ENCODE measurements at places on chromosomes 12 and 14.

GRCh38 chr12:113478351-113479011 lies 6.8 kb upstream of the LHX5 start:
- DNase-seq, result no peak

GRCh38 chr12:124921200-124922031 lies 7.0 kb upstream of the UBC start:
- peak; percentile 82 for DNase-seq

GRCh38 chr12:71641390-71641789 lies 22.3 kb downstream of the ZFC3H1 start:
- no peak for DNase-seq

DNA sequence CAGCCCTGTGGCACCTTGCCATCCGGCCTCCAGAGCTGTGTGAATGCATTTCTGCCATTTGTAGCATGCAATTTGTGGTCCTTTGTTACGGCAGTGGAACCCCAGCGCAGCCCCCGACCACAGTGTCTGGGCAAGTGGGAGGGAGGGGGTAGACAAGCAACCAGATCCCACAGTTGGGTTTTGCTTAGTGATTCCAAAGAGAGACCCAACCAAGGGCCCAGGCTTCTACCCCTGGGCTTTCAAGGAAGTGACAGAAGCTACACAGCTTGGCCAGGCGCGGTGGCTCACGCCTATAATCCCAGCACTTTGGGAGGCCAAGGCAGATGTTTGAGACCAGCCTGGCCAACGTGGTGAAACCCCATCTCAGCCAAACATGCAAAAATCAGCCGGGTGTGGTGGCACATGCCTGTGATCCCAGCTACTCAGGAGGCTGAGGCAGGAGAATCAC lies 17.8 kb downstream of the ZBTB42 start:
- DNase-seq, result no peak

GRCh38 chr14:51424561-51425251 lies 184.7 kb downstream of the TMX1 start:
- DNase-seq, result no peak

DNA sequence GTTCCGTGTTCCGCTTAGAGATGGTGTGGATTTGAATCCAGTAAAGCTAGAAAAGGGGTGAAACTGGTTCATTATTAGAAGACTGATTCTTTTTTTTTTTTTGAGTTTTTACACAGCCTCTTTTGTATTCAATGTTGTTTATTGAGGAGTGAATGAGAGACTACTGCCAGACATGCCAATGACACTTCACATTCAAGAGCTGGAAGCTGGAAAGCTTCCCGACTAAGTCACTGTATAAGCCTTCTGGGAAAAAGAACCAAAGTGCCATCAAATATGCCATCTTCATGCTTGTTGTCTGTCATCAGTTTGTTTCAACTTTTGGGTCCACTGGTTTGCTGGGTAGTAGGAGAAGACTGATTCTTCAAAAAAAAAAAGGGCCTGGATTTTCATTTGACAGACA lies 164.8 kb downstream of the ATP23 start:
- no peak for DNase-seq

DNA sequence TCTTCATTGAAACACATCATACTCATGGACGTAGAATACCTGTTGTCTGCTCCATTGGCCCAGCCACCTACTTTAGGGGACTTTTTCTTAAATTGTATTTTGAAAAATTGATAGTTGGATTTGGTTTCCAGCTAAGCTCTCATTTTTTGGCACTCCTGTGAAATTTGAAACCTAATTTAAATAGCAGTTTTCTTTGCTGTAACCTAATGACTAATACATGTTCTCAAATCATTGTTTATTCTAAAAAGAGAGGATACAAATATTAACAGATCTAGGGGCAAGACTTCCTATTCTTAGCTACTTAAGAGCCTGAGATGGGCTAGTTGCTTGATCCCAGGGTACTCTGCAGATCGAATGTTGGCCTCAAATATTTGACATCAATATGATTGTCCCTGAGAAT lies 78.9 kb downstream of the PLEKHA5 start:
- DNase-seq, result no peak

GRCh38 chr12:121110211-121110940 lies 22.3 kb upstream of the P2RX7 start:
- peak; percentile 69 for DNase-seq

DNA sequence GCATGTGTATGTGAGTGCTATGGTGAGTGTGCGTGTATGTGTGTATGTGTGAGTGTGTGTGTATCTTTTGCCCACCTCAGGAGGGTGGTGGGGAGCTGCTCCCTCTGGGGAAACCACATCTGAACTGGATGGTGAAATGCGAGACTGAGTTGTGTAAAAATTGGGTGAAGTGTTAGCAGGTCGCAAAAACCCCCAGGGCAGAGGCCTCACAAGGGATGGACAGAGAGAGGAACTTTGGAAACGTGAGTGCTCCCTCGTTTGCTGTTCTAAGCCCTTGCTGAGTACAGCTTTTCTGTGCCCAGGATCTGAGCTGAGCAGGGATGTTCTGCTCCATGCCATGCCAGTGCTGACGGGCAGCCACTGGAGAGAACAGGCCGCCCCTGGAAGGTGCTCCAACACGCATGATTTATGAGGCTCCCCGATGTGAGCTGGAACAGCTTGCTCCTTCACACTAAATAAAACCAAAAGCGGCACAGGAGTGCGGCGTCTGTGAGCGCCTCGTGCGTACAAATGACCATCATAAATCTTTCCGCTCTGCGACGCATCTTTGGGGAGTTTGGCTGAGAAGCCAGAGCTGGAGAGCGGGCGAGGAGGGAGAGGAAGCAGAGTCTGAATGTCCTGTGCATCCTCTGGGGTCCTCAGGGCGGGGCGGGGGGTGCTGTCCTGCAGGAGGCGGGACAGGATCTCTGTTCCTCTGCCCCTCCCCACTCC lies 14.1 kb upstream of the GALNT9 start:
- DNase-seq, result no peak

- DNase-seq, result peak; percentile 26
Observed at GRCh38 chr12:68290126-68290525, 36.7 kb upstream of the IL22 start.

DNA sequence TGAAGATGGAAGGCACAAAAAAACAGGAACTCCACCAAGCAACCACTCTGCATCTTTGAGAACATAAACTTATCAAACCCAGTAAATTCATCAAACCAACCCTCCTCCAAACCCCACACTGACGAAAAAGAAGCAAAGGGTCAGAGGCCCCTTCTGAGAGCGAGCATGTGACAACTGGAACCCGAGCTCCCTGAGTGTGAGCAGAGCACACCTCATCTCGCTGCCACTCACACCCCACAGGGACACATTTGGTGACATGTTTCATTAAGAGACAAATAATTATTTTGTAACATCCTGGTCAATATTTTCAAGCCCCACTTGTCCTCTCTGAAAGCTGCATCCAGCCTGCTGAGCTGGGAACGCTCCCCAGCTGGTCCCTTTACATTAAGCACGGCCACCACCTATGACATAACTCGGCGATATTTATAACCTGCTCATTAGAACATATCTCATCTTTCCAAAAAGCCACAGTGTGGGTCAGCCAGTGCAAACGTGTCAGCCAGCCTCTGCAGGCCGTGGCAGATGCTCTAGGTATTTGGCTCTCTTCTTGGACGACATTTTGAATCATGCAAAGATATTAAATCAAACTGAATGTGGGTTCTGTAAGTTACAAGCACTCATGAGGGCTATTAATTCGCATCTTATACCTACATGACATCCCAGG lies 120.1 kb downstream of the TTC7B start:
- DNase-seq, result no peak

DNA sequence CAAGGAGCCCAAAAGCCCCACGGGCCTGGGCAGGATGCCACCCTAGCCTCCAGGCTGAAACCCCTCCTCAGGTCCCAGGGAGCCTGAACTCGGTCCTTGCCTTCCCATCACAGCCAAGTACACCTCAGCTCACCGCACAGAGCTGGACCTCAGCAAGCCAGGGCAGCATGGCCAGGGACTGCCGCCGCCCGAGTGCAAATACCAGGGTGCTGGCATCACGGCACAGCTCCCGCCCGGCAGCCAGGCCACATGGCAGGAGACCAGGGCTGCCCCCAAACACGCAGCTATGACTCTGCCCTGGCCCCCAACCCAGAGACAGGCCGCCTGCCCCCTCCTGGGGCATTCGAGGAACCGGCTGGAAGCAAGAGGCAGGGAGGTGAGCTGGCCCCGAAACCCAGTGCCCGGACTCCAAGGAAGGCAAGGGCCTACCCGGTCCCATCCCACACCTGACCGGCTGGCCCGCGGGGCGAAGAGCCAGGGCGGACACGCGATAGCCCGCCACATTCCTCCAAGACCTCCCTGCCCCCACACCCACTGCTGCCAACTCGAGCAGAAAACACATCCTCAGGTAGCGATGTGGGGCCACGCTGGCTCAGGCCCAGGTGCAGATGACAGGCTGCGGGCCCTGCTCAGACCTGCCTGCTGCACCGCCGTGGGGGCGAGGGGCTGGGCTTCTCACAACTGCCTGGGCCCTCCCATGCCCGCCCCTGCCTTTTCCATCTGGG lies 2.7 kb downstream of the JAG2 start:
- no peak for DNase-seq

GRCh38 chr12:857611-858010 lies 91.9 kb downstream of the RAD52 start:
- no peak for DNase-seq

GRCh38 chr12:65164244-65164643 lies 5.1 kb upstream of the LEMD3 start:
- DNase-seq, result no peak

GRCh38 chr14:104822821-104823615 lies 22.1 kb downstream of the ZBTB42 start:
- DNase-seq, result no peak

GRCh38 chr14:106459971-106460730 lies 933.8 kb downstream of the TMEM121 start:
- DNase-seq, result peak; percentile 81

GRCh38 chr12:94839347-94839746 lies 164.2 kb downstream of the NDUFA12 start:
- no peak for DNase-seq

DNA sequence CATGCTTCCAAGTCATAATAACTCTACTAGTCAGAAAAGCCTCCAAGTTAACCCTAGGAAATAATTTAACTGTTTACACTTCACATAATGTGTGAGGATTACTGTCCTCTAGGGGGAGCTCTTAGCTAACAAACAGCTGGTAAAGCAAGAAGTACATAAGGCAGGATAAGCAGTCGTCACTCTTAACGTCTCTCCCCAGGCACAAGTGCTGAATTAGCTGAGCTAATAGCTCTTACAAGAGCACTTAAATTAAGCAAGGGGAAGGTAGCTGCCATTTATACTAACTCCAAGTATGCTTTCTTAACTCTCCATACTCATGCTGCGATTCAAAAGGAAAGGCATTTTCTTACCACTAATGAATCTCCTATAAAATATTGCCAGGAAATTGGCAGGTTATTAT lies 79.3 kb upstream of the TSPAN11 start:
- peak; percentile 5 for DNase-seq

DNA sequence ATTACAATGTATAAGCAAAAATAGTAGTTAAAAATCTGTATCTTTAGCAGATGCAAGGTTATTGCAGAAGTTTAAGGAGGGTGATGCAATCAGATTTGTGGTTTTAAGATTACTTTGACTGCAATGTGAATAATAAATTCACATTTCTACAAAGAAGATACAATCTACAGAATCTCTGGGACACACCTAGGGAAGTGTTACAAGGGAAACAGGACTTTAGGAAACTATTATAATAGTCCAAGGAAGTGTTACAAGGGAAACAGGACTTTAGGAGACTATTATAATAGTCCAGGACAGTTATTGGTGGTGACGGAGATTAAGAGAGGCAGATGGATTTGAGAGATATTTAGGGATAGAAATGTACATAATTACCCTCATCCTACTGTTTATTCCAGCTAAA lies 154.4 kb upstream of the GARIN6 start:
- no peak for DNase-seq

DNA sequence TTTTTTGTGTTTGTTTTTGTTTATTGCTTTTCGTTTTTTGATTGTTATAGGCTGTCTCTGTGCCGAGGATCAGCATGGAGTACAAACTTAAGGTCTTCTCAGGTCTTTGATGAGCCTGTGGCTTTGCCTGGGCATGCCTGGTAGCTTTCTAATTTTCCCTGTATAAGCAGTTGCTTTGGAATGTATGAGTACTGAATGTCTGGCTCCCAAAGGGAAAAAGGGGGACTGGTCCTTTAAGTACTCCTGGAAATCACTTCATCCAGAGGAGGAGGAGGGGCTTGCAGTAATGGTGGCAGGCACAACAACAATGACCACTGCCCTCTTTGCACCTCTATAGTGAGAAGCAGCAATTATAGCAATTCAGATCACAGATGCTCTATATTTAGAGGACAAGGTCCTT lies 67.6 kb upstream of the TTC7B start:
- DNase-seq, result no peak

- DNase-seq, result no peak
Observed at GRCh38 chr14:71388336-71388735, 481.1 kb downstream of the PCNX1 start.

GRCh38 chr12:60101715-60102114 lies 505.9 kb downstream of the SLC16A7 start:
- DNase-seq, result no peak

DNA sequence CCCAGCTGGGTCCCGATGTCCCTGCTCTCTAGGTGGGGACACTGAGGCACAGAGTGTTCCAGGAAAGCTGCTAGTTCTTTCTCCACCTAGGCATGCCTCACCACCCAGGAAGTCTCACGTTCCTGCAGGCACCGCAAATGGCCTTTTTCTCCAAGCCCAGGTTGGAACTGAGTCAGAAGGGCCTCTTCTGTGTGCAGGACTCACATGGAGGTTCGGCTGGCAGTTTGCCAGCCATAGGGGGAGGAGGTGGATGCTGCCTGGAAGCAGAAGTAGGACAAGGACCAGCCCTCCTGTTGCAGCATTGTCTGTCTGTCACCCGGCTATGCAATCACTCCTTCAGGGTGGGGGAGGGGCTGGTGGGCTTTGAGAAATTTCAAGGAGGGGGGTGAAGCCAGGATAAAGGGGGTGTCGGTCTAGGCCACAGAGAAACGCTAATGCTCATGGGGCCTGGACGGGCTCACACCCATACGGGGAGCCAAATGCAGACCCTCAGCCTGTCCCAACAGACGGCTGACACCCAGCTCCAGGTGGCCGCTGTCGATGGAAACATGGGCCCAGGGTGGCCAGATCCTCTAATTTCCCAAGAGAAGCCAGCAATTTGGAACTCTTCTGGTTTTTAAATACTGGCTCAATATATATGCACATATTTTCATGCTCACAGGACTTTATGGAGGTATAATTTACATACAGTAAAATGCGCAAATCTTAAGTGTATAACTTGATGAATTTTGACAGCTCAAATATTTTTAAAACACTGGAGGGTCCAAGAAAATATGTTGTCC lies 120.5 kb downstream of the PHETA1 start:
- DNase-seq, result no peak

DNA sequence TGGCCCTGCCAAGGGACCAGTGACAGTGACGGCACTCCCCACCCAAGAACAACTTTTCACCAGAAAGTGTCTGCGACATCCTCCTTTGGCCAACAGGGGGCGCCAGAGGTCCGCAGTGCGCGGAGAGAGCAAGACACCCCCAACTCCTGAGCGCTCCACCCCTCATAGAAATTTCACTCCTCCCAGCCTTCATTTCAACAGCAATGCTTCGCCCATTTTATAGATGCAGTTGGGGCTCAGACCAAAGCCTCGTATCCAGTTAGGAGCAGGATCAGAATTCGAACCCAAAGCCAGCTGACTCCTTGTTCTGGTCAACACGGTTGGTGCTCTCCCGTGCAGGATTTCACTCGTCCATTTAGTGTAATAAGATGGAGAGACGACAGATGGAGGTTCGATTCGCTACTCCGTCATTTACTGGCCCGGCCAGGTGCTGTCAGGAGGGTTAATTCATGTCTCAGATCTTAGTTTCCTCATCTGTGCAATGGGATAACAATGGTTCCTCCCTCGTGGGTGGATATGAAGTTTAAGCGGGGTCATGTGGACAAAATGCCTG lies 2.4 kb upstream of the POP5 start:
- peak; percentile 89 for DNase-seq

All from stimulated activated CD4-positive, alpha-beta T cell treated with anti-CD3 and anti-CD28 coated beads, Interleukin-2, amount 100 ng/mL, for 24 hours (primary cell).